ENCODE measurements at places on chromosomes 4 and X.

- no peak for DNase-seq
These were observed 100.1 kb upstream of the VCX3B start for GRCh38 chrX:8364369-8365141.

GRCh38 chrX:57918750-57919436 is 8.6 kb upstream of the ZXDA start:
- DNase-seq: no peak

- no peak for DNase-seq
These were observed 9.5 kb downstream of the SRD5A3 start for GRCh38 chr4:55355555-55355954.

DNA sequence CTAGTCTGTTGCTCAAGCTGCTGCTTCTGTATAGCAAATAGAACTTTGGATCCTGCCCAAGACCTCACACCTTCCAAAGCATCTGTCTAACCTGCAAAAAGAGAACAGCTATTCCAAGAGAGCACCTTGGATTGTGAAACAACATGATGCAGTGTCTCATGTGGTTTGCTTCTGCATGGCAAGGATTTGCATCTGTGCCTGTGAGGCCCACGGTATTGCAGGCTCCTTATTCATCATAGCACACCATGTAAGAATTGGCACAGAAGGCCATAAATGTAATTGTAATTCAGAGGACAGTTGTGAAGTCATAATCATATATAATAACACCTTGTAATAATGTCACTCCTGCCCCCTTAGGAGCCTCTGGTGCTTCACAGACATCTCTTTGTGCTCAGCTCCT is 147.1 kb downstream of the ZNF674 start:
- no peak for DNase-seq

DNA sequence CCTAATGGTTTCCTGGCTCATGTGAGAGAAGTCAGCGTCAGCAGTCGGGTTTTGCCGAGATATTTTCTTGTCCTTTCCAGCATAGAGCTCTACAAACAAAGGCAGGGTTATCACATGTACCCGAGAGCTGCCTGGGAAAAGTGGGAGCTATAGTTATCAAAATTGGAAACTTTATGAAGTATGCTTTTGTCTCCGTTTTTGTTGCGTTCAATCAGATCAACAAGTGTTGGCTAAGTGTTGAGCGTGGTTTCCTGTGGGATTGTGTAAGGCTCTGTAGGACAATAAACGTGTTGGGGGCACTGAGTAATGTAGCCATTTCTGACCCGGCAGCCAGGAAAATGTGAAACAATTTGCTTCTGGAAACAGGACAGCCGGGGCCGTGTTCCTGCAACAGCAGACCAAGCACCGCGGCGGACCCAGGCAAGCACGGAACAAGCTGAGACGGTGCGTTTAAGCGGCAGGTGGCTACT is at the start of gene BMX:
TSS of gene BMX (plus strand) at position 311 of the 470 bp plus-strand sequence. CDS start 7,547 bp downstream, outside the sequence.
- DNase-seq: no peak

DNA sequence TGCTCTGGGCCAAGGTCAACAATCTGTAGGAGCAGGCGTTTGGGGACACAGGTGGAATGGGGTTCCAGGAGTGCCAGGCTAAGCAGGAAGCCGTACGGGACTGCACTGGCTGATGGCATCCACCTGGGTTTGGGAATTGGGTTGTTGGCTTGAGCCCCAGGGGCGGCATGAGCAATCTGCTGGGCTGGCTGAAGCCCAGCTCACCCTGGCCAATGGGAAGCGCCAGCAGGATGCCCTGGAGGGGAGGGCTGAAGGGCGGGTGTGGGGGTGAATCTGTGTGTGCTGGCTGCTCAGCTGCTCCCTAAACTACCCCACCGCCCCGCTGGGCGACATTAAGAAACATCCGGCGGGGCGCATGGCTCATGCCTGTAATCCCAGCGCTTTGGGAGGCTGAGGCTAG is 8.9 kb upstream of the RGS12 start:
- no peak for DNase-seq

GRCh38 chr4:107710493-107711459 is 9.3 kb downstream of the PAPSS1 start:
- no peak for DNase-seq

- DNase-seq: no peak
These were observed 6.3 kb downstream of the MXD4 start for GRCh38 chr4:2255501-2256155.

- peak; percentile 44 for DNase-seq
These were observed 51.7 kb upstream of the CHRDL1 start for GRCh38 chrX:110847334-110847733.

DNA sequence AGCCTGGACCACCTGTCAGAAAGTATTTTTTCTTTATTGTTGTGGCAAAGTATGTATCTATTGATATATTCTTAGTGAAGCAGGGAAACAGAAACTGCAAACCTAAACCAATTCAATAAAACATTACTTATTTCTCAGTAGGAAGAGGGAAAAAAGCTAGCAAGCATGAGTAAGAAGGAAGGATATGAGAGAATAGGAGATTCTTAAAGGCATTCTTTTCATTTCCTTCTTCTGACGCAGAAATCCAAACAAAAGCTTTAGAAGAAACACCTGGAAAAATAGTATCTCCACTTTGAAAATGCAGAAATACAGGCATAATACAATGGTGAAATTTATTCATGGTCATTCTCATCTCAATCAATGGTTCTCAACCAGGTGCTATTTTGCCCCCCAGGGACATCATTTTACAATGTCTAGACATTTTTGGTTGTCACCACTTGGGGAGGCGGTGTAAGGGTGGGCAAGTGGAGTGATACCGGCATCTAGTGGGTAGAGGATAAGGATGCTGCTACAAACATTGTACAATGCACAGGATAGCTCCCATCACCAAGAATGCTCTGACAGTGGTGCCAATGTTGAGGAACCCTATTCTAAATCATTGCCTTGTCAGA is 21.7 kb upstream of the ATXN3L start:
- no peak for DNase-seq

DNA sequence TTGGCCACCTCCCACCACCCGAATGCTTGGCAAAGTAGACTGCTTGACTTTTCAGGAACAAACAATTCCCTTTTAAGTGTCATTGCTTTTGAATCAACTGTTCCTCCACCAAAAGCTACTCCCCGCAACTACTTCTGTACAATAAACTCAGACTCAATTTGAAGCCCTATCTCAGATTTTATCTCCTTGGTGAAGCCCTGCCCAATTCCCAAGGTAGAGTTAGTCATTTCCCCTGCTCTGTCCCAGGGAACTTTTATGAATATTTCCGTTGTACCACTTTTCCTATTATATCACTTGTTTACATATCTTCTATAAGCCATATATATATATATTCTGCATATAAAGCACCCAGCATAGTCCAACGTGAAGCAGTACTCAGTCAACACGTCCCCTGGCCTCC is 102.8 kb downstream of the C4orf51 start:
- DNase-seq: no peak

GRCh38 chr4:107804956-107805355 is 19.8 kb upstream of the SGMS2 start:
- no peak for DNase-seq

DNA sequence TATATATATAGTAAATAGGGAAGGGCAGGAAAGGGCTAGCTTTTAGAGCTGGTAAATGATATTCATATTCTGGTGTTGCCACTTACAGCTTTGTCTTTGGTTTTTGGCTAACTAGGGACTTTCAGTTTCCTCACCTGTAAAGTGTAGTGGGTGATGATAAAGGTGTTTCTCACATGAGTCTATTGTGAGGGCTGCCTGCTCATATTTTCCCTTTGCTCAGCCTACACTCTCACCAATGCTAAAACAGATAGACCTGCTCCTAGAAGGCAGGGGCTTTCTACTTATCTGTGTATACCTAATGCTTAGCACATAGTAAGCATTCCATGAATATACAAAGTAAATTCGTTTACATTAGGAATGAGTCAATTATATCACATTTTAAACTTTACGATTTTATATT is 137.2 kb upstream of the HS3ST1 start:
- no peak for DNase-seq

- DNase-seq: no peak
These were observed 194.4 kb upstream of the LDB2 start for GRCh38 chr4:17092736-17093437.

DNA sequence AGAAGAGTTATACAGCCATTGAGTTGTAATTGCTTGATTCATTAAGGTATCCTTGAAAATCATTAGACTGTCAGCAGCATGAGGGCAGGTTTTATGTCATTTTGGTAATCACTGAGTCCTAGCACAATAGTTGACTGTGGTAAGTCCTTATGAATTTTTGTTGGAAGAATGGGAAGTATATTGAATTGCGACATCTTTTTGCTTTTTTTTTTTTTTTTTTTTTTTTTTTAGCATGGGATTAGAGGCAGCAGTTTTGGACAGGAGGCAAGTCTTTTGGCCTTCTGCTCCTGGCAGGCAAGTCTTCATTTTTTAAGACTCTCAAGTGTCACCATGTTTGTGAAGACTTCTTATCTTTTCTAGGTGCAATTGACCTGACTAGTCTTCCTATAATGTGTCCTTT is 29.7 kb downstream of the PRRG1 start:
- no peak for DNase-seq

DNA sequence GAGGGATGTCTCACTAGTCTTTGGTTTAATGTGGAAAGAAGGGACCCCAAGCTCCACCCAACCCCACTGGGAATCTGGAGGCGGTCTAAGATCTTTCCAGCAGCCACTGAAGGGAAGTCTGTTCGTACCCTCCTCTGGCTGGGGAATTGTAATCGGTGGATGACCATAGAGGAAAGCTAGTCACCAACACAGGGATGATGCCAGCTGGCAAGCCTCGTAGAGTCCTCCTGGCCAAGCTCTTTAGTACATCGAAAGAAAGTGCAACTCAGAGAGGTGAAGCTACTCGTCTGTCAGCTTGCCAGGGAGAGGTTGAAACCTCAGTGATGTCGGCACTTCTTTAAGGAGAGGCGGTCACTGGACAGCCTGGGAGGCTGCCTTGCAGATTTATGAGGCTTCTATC is 58.7 kb downstream of the MAMLD1 start:
- DNase-seq: peak; percentile 16

DNA sequence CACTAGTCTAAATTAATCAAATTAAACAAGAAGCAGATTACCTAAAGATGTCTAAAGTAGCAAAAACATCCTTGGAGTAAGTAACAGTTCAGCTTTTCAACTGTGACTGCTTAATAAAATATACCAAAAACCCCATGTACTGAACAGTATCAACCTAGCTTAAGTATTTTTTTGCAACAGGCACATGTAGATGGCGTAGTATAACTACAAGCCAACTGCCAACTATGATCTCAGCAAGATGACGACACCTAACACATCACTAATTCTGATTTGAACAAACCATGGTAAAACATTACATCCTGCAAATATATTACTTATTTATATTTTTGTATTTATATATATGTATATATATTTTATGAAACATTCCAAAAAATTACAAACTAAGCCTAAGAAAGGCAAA is 24.5 kb downstream of the DHX15 start:
- no peak for DNase-seq

GRCh38 chr4:168667921-168668320 is 171.1 kb downstream of the PALLD start:
- DNase-seq: no peak

GRCh38 chrX:130688360-130688759 is 214.6 kb downstream of the ENOX2 start:
- no peak for DNase-seq

- peak; percentile 96 for DNase-seq
These were observed at the start of gene MND1 for GRCh38 chr4:153344131-153345011. Gene MND1 (plus strand): TSS chr4:153344688. CDS start chr4:153344738, 50 bp downstream.

- DNase-seq: peak; percentile 51
These were observed 81.8 kb downstream of the FRYL start for GRCh38 chr4:48698029-48698971.

GRCh38 chr4:43411226-43411625 is 518.7 kb downstream of the GRXCR1 start:
- peak; percentile 7 for DNase-seq

- no peak for DNase-seq
These were observed 1.4 kb downstream of the PDZD4 start for GRCh38 chrX:153828723-153829548.

GRCh38 chr4:145176641-145177432 is 3.6 kb downstream of the OTUD4 start:
- DNase-seq: no peak

- peak; percentile 64 for DNase-seq
These were observed 36.0 kb upstream of the ARSJ start for GRCh38 chr4:114015444-114015899.

GRCh38 chr4:16717266-16717970 is 181.0 kb downstream of the LDB2 start:
- DNase-seq: no peak

Measured in AG08396 (cell line).